Activated CD4-positive, alpha-beta T cell treated with anti-CD3 and anti-CD28 coated beads, Interleukin-2, amount 50 U/mL, for 1 hour (primary cell): ENCODE measurements at places on chromosomes 13 and 19.

- no peak for DNase-seq
Measured at GRCh38 chr13:33874871-33875270, 56.9 kb downstream of the RFC3 start.

DNA sequence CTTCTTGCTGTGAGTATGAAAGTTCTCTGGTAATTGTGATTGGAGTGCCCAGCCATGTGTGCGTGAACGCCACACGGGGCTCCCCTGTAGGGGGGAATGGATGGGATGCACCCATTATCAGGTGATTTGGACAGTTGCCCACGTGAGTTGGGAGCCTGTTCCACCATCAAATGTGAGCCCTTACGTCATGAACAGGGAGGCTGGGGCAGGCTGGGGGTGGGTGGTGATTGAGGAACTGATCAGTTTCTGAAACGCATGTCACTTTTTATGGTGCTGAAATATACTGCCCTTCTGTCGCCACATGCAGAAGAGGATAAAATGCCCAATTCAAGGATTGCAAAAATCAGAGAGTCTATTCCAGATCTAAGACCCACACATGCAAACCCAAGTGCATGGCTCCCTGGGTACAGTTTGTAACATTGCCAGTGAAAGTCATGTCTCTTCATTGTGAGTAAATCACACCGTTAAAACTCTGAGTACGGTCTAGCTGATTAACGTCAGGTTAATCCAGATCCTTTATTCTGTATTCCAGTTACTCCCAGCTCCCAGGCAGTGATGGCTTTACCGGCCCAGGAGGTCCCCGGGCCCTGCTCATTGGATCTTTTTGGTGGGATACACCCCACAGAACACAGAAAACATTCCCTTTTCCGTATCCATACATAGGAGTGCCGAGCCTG lies 90.2 kb downstream of the RAB20 start:
- no peak for DNase-seq

DNA sequence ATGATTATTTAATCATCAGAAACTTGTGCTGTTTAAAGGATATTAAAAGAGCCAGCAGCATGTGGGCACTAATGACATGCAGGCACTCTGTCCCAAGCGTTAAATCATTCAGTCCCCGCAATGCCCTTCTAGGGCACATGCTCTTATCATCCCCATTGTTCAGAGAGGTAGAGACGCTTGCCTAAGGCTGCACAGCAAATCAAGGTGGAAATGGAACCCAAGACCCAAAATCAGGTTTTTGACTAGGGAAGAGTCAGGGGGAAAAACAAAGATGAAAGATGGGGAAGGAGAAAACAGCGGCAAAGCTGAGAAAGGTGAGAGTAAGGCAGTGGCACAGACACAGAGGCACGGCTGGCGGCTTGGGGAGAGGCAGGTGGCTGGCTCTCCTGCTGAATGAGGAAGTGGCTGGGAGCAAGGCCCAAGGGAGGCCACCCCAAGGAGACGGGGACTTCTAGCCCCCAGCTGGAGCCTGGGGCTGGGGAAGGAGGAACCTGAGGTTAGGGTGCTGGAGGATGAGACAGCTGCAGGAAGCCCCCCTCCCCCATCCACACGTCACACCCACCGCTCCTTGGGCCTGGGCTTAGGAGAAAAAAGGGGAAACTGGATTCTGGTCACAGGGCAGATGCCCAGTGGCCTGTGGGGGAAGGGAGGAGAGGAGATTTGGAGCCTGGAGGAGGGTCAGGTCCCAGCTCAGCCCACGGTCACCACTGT lies 1.0 kb upstream of the TYROBP start:
- no peak for DNase-seq

- DNase-seq = no peak
Measured at GRCh38 chr19:15015946-15016542, 33.2 kb upstream of the CASP14 start.

DNA sequence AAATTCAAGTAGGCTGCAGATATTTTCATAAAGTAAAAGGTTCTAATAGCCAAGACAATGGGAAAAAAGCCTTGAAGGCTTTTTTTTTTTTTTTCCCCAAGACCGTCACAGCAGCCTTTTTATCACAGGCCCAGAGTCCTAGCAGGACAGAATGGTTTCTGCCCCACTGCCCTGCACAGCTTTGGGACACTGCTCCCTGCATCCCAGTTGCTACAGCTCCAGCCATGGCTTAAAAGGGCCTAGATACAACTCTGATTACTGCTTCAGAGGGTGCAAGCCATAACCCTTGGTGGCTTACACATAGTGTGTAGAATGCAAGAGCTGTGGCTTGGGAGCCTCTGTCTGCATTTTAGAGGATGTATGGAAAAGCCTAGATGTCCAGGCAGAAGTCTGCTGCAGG lies 1362.8 kb downstream of the SLITRK5 start:
- no peak for DNase-seq

DNA sequence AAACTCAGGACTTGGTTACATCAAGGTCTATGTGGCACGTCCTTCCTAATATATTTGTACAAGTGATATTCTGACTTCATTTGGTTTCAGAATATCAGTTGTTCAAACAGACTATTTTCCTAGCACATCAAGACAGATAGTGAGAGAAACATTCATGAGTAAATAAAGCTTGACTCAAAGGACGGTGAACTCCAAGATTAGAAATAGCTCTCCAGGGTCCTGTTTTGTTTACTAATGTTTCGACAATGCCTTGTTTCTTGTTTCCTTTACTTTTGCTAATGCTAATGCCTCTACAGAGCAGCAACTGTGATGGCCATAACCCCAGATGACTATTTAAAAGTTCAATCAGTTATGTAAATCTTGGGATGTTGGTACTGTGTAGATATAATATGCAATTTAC lies 313.9 kb downstream of the KLF12 start:
- DNase-seq = no peak

DNA sequence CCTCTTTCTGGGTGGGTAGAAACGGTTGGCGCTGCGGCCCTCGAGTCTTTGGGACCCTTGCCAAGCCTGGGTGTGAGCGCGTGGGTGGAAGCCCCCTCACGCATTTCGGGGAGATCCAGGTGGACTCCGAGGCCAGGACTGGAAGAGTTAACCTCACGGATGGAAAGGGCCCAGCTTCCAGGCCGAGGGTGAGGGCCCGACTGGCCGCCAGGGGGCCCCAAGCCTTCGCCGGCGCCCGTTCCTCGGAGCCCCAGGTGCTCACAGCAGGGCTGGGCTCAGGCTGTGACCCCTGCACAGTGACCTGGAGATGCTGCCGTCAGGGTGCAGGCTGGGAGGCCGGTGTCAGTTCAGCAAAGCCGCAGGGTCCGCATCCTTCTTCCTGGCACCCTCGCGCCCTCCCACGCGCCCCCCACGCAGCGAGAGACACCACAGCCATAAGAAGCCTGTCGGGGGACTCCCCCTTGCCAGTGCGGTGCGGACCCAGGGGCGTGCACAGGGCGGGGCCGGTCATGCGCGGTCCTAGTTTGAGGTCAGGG lies 34.2 kb upstream of the TMEM255B start:
- DNase-seq = peak; percentile 87

DNA sequence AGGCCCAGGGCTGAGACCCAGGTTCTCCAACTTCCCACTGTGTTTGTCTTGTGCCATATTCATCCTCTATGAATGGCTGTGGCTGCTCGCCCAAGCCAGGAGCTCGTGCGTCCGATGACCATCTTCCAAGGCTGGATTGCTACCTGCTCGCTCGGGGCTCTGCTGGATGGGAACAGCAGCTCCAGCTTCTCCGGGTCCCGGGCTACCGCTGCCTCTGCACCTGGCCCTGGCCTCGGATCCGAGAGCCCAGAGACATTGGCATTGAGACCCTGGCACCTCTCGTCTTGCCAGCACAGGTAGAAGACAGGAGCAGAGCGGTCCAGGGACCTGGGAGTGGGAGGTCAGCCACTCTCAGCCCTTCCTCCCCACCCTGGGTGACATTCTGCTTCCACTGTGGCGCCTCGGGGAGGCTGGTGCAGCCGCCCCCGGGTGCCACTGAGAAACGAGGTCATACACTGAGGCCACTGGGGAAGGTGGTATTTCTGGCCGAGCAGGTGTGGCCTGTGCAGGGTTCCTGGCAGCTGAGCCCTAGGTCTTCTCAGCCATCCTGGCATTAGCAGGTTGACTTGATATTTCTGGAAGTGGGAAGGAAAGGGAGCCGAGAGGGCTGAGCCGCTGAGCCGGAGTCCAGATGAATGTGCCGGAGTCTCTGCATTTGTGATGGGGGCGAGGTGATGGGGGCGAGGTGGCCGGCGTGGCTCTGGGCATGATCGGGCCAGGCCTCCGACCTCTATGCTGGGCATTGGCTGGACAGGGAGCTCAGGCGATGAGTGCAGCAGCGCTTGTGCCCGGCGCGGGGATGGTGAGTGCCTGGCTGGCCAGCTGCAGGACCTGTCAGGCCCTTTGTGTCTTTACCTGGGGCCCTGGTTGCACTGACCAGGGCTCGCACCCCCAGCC lies 18.6 kb downstream of the NDUFB7 start:
- DNase-seq = no peak

DNA sequence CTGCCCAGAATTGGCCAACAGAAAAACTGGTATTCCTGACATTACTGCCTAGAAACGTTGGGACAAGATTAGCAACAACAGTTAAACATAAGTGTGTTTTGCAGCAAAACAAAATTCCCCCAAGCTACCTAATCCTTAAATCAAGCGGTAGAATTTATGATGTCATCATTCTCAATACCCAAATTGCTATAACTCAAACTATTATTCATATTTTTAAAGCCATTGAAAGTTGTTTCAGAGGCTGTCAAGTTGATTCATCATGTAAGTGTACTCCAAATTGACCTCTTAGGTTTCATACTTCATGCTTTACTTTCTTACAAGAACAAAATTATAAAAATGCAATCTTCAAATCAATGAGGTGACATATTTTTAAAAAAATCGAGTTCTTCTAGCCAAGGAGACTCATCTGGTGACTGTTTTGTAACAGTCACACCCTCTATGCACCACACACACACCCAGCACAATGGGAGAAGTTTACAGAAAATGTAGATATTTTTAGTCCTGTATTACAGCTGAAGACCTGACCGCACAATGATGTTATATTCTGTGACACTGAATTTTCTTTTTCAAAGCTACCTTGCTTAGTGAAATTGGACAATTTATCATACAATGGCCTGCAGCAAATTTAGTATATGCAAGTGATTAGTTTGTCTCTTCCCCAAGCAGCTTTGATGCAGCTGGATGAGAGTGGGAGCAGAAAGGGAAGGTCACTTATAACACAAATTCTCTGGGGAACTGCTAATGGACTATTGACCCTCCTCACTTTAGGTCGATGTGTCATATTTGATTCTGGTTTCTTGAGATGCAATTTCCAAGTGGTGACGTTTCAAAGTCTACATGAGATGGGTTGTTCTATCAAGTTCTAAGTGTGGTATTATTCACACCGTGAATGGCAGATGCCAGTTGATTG lies 345.3 kb upstream of the OBI1 start:
- DNase-seq = no peak

- DNase-seq = peak; percentile 6
Measured at GRCh38 chr13:106619688-106620555, 52.0 kb upstream of the ARGLU1 start.

DNA sequence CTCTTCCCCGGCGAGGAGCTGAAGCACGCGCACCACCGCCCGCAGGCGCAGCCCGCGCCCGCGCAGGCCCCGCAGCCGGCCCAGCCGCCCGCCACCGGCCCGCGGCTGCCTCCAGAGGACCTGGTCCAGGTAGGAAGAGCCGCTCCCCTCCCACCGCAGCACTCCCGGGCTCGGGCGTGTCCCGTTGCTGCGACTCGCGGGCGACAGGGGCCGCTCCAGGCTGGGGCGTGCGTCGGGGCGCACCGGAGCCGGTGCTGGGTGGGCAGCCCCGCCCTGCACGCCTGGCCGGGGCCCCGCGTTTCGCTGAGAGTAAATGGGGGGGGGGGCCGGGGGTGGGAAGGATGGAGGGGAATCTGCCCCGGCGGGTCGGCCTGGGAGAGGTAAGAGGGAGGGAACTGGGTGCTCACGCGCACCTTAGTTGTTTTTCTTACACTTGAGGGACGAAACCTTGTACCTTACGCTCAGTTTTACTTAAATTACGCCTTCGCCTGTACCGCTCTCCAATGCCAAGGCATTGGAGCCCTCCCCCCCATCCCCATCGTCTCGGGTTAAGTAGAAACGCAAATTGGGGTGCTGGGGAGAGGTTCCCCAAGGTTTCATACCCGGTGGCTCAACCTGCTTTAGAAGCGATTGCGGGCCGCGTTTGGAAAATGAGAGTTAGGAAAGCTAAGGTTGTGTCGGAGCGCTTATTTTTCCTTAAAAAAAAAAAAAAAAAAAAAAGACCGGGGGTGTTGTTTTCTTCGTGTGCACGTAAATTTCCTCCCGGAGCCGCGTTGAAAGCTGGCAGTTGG lies 850 bp downstream of the KLF5 start:
- DNase-seq = peak; percentile 40

DNA sequence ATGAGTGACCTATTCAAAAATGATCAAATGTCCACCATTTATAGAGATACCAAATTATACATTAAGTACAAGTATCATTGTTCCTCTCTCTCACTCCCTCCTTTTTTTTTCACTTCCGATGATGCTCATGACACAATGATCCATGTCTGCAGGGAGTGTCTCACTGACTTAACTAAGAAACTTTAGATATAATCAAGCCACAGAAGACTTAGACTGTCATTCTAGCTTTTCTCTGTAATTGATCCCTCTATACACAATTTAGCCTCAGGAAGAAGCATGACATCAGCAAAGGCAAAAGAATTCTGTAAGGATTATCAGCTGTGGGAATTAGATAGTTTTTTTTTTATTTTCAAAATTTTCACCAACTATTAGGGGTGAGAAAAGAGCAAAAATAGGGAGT lies 734.9 kb upstream of the PCDH9 start:
- DNase-seq = no peak

GRCh38 chr13:45278096-45278645 lies 62.8 kb downstream of the TPT1 start:
- no peak for DNase-seq

DNA sequence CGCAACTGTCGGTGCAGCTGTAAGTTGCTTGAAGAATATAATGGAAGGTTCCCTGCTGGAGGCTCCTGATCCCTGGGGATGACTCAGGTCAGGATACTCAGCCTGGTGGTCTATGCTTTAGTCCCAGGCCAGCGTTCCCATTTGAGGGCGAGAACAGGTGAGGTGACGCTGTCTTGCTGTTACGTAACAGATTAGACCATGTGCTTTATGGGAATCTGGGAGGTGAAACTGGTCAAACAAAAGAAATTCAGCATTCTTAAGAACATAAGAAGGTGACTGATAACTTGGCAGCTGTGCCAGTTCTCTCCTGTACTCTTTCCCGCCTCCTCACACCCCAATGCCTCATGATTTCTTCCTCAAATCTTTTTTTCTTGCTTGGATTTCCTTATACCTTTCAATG lies at the start of gene CXCL17:
CXCL17 (minus strand) TSS at position 114 of the 400 bp plus-strand sequence. CDS start 114 bp downstream, outside the sequence.
- DNase-seq = no peak

DNA sequence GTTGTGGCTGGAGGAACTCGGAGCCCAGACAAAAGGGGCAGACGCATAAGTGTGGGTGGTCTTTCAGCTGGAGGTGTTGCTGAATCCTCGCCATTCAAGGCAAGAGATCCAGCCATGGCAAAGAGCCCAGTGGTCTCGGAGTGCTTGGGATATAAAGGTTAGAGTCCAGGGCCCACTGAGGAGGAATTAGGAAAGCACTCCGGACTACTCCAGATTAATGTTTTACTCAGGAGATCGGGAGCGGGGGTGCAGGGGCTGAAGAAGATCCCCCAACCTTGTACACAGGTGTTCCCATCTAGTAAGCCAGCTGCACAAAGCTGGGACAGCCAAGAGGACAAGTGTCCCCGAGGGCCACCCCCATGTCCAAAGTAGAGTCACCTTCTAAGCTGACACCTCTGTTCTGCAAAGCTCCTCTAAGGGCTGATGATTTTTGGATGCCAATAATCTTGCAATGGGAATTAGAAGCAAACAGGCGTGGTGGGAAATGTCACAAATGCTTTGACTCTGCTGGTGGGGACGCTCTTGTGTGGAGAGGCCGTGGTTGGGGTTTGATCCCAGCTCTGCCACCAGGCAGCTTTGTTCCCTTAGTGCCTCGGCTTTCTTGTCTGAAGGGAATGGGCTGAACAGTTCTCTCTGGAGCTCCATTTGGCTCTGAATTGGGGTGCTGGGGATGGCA lies 194.3 kb upstream of the SOX1 start:
- no peak for DNase-seq
